ENCODE measurements at places on chromosomes 3 and 15.

GRCh38 chr3:196694941-196695848 lies 16.9 kb downstream of the CEP19 start:
- no peak for DNase-seq

- no peak for DNase-seq
Observed at GRCh38 chr15:68651916-68652525, 73.2 kb downstream of the CORO2B start.

DNA sequence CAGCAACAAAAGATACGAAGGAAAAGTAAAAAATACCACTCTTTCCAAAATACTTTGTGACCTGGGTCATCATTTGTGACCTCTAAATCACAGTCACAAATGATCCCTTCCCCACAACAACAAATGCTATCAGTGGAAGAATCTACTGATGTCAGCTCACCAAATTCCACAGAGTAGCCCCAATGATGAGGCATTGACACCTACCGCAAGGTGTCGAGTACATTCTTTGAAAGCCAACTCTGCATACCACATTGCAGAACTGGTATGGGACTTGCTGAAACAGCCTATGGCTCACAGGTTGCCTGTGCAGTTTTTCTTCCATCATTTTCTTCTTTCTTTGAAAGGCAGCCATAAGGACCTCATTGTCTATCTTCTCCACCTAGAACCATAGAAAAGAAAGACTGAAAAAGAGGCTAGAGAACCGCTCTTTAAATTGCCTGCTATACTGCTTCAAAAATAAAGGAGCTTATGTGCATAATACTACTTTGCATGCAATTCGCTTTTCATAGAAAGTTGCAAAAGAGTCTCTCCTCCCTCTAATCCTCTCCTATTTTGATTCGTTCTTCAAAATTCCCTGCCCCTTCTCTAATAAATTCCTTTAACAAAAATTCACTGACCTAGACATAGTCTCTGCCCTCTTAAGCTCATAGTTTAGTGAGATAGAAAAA lies 21.4 kb upstream of the KPNA1 start:
- DNase-seq, result no peak

DNA sequence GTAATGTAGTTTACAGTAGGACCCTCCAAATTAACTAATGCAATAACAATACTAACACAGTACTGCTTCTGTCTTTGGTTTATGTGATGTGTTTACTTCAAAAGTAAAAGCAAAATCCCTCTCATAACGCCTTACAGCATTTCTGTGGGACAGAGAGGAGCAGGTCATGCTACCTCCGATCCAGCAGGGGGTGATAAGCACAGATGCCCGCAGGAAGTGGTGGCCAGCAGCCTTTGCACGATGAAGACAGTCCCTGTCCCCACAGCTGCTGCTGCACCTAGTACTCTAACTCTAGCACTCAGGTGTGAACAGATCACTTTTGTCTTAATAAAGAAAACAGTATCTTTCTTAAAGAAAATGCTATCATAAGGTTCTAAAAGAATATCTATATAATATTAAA lies 38.3 kb downstream of the ANO10 start:
- DNase-seq, result no peak

DNA sequence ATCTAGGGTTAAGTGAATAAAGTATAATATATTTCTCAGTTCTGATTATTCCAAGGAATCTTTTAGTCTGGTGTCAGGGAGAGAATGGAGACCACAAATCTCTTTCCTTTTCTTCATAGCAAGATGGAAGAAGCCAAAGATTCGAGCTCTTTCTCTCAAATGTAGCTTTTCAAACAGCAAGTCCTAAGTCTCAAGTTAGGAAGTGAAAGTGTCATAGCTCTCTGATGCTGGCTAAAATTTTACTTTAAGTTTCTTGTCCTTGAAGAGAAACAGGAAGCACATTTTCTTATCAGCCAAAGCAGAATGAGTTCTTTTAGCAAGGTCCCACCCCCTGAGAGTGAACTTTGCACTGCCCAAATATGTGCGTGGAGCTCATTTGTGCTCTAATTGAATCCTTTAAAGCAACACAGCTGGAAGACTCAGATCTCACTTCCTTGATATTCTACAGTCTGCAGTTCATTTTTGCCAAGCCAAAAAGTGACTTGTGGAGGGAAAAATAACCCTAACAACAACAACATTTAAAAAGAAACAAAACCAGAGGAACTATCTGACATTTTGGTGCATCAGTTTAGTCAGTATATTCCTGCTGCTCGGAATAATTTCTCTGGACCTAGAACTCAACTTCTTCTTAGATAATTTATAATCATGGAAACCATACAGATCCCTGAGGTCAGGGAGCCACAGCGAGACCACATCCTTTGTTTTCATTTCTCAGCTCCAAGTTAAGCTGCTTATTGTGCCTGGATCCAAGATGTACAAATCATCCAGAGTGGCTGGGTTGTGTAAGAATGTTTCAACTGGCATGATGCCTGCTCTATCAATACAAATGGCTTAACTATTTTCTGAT lies 238.7 kb upstream of the P2RY1 start:
- peak; percentile 7 for DNase-seq

DNA sequence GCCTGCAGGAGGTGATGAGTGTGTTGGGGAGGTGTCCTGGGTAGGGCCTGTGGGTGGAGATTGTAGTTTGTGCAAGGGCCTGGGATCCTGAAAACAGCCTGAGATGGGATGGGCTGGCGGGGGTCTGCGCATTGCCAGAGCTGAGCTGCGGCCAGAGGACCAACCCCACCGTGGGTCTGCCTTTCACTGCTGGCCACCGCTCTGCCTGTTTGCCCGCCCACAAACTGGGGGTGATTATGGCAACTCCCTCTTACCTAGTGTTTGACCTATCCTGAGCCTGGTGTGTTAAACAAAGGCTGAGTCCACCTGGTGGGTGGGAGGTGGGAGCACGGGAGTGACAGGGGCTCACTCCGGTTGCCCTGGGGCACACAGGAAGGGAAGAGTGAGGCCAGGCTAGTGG lies 9.8 kb downstream of the ABTB1 start:
- no peak for DNase-seq

DNA sequence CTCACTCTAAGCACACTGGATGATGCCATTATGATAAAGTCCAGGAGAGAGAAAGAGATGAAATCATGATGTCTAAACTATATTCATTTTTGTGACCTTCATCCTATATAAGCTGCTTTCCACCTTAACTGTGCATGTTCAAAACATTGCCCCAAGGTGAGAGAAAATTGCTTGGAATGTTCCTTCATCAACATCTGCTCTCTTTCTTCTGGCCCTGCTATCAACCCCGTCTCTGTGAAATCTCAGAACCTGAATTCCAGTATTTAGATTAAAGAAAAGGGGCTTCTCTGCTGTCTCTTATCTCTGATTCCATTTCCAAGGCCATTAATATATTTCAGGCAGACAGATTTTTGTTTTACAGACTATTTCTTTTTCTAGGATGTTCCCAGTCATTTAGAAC lies 47.3 kb upstream of the PHLDB2 start:
- DNase-seq, result no peak

DNA sequence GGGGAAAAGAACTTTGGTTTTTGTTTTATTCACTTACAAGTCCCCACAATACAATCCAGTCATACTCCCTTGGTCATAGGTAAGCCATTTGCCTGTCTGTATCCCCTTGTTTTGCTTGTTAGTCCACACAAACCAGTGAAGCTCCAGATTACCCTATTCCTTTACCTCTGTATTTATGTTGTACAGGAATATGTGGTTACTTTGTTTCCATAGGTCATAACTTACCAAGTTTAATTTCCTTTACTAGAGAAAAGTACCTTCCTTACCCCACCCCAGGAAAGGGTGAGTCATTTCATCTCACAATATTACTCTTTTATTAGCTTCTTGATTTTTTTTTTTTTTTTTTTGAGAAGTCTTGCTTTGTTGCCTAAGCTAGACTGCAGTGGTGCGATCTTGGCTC lies 113.4 kb upstream of the LRRFIP2 start:
- no peak for DNase-seq

DNA sequence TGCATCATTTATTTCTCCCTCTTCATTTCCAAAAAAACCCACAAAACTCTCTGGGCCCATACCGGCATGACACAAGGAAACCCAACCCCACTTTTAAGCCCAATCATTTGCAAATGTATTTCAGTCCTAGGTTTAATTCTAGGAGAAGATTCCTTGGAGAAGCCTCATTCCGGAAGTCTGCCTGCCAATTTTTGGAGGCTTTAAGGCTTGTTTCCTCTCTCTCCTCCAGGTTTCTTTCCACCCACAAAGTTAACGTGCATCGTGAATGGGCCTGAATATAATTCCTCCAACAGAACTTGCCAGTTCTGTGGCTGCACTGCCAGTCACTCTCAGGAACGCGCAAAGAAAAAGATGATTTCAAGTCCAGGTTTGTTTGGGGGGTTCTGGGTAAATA lies 69.9 kb upstream of the FOXP1 start:
- DNase-seq, result no peak

DNA sequence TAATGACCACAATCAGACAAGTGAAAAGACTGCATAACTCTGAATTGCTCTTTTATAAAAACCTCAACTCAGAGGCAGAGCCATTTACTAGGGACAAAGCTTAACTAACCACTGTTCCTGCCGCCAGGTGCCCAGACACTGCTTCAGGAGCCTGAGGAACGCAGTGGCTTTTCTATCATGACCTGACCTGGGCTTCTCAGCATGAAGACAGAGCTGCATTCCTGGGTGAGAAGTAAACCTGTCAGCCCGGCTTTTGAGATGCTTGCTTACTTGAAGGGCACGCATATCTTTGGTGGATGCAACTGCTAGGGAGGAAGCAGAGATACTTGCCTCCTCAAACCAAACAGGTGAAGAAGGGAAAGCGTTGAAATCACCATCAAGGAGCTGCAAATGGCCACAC lies 7.9 kb downstream of the LRRC31 start:
- no peak for DNase-seq

DNA sequence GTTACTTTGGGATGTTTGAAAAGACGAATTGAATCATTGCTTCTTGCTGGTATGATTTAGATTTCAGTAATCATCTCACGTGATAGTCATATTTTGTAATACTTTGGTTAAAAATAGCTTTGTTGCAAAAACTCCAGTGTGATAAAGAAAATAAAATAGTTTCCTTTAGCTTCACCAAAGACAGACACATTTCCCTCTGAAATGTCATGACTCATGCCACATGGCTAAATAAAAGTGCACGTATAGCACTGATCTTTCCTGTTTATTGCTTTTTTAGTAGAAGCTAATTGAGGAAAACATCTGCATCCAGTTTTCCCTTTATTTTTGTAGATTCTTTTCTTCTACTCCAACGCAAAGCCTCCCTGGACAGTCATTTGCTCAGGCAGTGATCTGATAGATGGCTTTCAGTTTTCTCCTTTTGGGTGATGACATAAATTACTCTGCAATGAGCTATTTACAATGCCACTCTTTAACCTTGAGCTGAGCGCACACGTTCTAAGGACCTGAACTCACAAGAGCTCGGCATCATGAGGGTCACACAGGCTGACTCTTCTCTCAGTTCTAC lies 84.9 kb downstream of the ARNT2 start:
- no peak for DNase-seq

DNA sequence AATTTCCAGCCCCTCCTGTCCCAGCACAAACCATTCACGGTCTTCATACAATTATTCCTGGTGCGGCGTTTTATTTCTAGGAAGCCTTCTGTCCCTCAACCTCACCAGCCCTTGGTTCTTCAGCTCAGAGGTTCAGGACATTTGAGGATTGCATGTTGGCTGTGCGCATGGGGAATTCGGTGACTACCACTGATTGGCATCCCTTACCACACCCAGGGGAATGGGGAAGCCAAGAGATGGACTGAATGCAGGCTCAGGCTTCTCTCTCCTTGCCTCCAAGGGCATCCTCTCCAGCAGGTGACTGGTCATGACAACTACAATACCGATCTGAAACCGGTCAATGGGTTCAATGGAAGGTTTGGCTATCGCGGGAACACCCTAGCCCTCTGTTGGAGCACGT lies 153.8 kb downstream of the MTHFS start:
- no peak for DNase-seq

DNA sequence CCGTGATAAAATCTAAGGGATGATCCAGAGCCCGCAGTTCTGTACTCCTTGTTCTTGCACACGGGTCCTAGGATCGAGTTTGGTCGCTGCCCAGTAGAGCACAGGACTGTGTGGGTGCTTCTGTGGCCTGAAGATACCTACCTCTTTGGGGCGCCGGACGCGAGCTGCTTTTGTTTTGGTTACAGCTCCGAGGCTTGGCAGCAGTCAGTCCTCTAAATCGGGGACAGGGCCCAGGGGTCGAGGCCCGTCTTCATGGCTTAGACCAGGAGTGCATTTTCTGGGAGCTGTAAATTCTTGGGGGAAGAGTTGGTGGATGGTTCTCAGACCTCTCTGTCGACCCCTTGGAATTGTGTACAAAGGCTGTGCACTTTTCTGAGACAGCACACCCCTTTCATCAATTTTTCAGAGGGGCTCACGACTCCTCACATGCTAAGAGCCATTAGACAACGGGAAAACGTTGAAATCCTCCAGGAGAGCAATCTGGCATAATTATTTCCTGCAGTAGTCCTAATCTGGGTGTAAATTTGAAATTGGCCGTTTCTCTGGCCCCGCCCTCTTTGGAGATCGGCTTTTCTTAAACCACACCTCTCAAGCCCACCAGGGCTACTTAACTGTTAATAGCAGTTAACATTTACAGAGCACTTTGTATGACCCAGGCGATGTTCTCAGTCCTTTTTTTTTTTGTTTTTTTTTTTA lies 928 bp downstream of the CEP97 start:
- no peak for DNase-seq

- no peak for DNase-seq
Observed at GRCh38 chr15:57308170-57308545, 68.1 kb upstream of the CGNL1 start.

DNA sequence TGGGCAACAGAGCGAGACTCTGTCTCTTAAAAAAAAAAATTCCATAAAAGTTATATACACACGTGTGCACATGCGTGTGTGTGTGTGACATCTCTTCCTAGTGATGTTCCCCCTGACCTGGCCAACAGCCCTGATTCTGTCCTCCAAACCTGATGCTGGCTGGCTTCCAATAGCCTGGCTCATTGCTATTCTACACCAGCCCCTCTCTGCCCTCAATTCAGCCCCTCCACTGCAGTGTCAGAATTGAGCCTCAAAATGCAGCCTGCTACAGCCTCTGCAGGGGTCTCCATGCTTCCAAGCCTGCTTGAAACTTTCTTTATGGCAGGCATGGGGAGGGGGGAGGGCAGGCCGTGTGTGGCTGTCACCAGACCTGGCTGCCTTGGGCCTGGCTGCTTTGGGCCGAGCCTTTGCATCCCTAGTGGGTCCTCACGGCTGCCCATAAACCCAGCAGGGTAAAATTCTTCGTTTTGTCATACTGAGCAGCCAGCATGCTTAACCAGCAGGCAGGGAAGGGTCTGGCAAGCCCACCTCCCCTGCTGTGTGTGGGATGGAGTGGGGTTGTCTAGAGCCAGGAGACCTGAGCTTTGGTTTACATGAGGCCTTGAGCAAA lies 22.7 kb upstream of the DOCK3 start:
- no peak for DNase-seq

GRCh38 chr15:81256916-81257315 lies 60.2 kb downstream of the IL16 start:
- peak; percentile 27 for DNase-seq

- DNase-seq, result no peak
Observed at GRCh38 chr15:98893401-98893800, 114.2 kb downstream of the PGPEP1L start.

All from HS-27A (cell line).